ENCODE measurements at places on chromosomes 7 and 10.

- DNase-seq = peak; percentile 12
Observed at GRCh38 chr7:107167483-107168232, 1.1 kb upstream of the HBP1 start.

DNA sequence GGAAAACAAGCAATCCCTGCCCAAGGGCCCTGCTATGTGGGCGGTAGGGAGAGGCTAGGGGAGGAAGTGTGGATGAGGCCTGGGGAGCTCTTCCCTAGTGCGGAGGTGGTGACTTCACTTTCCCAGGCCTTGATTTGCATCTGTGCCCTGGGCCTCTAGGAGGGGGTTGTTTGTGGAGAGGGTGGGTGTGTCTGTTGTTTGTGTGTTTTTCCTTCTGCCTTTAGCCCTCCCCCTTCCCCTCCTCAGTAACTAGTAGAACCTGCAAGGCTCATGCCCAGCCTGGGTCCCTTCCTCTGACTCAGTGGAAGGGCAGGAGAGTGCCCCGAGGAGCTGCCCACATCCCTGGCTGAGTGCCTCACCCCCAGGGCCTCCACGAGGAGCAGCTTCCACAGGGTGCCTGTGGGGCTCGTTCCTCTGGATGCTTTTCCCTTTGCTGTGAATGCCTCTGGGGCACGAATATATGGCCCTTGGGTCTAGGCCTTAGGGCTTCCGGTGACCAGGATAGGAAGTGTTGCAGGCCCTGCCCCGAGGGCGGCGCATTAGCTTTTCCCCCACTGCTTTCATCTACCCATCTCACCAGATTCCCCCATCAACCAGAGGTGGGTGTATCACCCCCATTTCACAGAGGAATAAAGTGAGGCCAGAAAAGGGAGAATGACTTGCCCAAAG lies 89.4 kb upstream of the DUSP5 start:
- no peak for DNase-seq

GRCh38 chr7:20268824-20269223 lies 51.6 kb upstream of the MACC1 start:
- DNase-seq = no peak

- no peak for DNase-seq
Observed at GRCh38 chr10:11493646-11494045, 117.8 kb downstream of the USP6NL start.

DNA sequence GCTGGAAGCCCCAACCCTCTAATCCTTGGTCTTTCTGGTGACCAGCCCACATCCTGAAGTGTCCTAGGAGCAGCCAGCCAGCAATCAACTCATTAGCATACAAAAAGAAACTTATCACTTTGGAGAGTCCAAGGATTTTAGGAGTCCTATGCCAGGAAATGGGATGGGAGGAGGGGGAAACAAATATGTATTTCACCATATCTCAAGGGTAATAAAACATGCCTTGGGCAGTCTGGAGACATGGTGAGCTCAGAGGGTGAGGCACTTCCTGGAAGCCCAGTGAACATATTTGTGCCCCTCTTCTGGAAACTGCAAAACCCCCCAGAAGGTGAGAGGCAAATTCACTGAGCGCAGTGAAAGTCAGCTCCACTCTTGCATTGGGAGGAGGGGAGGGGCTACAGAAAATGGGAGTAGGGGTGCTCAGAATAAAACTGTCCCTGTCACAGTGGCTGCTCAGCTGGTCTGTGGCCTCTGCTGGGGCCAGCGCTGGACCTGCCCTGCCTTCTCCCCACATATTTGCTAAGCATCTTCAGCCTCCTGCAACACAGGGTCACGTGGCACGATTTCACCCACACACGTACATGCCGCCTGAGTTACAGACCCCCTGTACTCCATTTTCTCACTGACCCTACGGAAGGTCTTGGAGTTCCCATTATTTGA lies 17.7 kb upstream of the ZMIZ1 start:
- DNase-seq = peak; percentile 2

GRCh38 chr7:27846388-27846787 lies 106.4 kb downstream of the TAX1BP1 start:
- DNase-seq = no peak

DNA sequence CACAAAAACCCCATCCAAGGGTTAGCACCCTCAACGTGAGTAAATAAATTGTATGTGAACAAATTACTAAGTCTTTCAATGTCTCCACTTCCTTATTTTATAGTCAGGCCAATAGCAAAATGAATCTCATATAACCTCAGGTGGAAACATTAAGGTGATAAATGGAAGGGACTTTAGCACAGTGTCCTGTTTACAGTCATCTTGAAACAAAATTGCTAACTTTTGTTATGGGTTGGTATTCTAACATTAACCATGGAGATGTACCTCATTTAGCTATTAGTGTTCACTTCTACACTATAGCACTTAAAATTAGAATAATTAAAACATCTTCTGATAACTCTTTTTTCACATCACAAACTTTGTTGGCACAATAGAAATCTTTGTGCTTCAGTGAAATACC lies 255.8 kb upstream of the CNTNAP2 start:
- DNase-seq = no peak

GRCh38 chr10:132507409-132507955 lies 30.1 kb upstream of the INPP5A start:
- peak; percentile 7 for DNase-seq

DNA sequence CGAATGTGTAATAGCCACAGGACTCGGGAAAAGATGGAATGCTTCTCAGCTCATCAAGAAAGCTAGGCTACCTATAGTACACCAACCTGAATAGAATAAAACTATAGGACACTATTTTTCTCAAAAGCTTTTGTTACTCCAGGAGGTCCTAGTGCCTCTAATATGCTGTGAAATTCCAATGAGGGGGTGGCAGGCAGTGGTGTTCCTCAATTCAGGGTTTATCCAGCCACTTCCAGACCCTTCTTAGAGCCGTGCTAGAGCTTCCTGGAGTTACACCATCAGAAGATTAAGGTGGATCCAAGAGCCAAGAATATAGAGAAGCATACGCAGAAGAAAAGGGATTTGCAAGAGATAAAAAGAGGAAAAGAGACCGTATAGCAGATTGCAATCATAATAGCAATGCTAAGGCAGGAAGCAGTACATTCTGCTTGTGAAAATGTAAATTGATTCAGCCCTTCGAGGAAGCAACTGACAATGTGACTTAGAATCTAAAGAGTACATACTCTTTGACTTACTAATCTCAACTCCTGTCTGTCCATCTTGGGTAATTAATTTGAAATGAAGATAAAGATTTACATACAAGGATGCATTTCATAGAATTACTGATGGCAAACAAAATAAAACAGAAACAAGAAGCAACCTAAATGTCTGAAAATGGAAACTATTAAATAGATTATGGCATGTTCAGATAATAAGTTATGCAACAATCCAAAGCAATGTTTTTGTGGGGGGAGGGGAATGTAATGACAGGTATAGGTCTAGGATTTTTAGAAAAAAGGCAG lies 2.1 kb downstream of the ST8SIA6 start:
- no peak for DNase-seq

Data from stimulated activated naive CD8-positive, alpha-beta T cell treated with anti-CD3 and anti-CD28 coated beads, Interleukin-15, amount 100 ng/mL, for 72 hours (primary cell).